ENCODE measurements at places on chromosomes 12 and 14.

DNA sequence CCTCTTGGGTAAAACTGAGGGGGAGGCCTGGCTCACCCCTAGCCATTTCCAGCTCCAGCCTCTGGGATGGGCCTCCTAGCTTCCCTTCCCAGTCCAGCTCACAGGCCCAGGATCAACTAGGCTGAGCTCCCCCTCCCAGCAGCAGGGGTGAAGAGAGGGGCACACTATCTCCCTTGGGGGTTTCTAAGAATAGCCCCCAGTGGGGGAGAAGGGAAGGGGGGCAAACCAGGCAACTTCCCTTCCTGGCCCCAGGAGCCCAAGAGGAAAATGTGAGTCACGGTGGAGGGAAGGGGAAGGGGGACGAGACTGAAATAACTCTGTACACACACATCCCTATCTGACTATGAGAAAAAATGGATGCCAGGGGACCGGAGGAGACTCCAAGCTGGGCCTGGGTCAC, 9.0 kb downstream of the ADCY6 start:
- DNase-seq = no peak

DNA sequence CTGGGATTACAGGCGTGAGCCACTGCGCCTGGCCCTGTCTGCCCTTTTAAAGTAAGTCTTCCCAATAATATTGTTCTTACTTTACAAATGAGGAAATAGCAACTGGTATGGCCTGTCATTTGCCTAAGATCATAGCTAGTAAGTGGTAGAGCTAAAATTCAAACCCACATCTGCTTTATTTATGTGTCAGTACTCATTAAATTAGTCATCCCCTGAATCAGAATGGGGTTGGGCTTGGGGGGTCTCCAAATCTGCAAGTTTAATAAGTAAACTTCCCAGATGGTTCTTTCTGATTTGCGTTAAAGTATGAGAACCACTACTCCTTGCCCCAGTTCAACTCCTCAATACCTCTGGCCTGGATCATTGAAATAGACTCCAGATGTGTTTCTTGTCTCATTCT, 96.2 kb downstream of the FAR2 start:
- no peak for DNase-seq

- DNase-seq = no peak
Measured at GRCh38 chr12:19573866-19574265, 134.6 kb downstream of the AEBP2 start.

DNA sequence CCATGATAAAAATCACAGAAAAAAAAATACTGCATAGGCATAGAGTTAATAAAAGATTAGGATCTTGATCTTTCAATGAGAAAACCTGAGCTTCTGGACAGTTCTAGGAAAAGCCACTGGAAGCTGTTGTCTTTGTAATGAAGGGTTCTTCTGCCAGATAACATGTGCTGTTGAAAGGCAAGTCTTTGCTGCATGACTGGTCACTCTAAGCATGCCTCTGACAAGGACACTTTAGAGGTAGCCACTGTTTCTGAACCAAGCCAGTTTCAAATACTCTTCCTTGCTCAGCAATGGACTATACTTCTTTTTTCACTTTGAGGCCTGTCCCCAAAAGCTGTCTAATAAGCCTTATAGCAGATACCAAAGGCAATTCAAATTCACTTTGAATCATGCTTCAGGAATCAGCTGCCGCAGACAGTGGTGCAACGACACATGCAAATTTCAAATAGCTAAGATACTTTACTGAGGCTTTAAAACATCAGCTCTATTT, 70.2 kb downstream of the BTG1 start:
- no peak for DNase-seq

- no peak for DNase-seq
Measured at GRCh38 chr12:115335594-115335993, 651.6 kb upstream of the TBX3 start.
